ENCODE measurements at places on chromosomes 12 and 14. TPM values are rescaled to one million over a fixed set of nuclear protein-coding genes. Genes with fewer than 3 reads are reported as not detected.

The ZBTB42 gene
- total RNA-seq: 13.1 TPM

The OR10P1 gene
- not detected for total RNA-seq

The TMED8 gene
- total RNA-seq: 12.1 TPM

The PTCSC3 gene
- total RNA-seq: 1.5 TPM

The LRRC43 gene
- total RNA-seq: 4.2 TPM

The OR10G2 gene
- not detected for total RNA-seq

The P2RX2 gene
- total RNA-seq: 0.56 TPM

The NUBPL gene
- 8.6 TPM for total RNA-seq

- H3K27ac ChIP-seq: no peak overlapping the region
- no peak for DNase-seq
- no peaks in the 10 kb centered on the region for H3K27me3 ChIP-seq
- H3K36me3 ChIP-seq: no peaks in the 10 kb centered on the region
Observed at GRCh38 chr12:94534774-94535509, 75.3 kb upstream of the CEP83 start.

- no peak overlapping the region for H3K4me3 ChIP-seq
- no peak overlapping the region for H3K27ac ChIP-seq
- H3K4me1 ChIP-seq: no peaks in the 10 kb centered on the region
- H3K36me3 ChIP-seq: no peaks in the 10 kb centered on the region
- no peak for DNase-seq
Observed at GRCh38 chr12:46043972-46044520, 53.7 kb upstream of the SCAF11 start.

DNA sequence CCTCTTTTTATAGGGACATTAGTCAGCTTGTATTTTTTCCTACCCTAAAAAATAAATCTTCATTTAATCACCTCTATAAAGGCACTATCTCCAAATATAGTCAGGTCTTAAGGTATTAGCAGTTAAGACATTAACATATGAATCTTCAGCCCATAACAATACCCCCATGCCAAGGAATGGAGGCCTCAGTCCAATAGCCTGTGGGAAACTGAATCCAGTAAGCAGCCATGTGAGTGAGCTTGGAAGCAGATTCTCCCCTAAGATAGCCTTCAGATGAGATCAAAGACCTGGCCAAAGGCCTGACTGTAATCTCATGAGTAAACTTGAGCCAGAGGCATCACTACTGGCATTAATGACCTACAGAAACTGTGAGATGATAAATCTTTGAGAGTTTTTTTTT lies 232.1 kb upstream of the SYT10 start:
- H3K27me3 ChIP-seq: no peaks in the 10 kb centered on the region
- no peak for DNase-seq
- no peak overlapping the region for H3K4me3 ChIP-seq
- no peak overlapping the region for H3K27ac ChIP-seq
- H3K36me3 ChIP-seq: no peaks in the 10 kb centered on the region
- no peaks in the 10 kb centered on the region for H3K4me1 ChIP-seq

DNA sequence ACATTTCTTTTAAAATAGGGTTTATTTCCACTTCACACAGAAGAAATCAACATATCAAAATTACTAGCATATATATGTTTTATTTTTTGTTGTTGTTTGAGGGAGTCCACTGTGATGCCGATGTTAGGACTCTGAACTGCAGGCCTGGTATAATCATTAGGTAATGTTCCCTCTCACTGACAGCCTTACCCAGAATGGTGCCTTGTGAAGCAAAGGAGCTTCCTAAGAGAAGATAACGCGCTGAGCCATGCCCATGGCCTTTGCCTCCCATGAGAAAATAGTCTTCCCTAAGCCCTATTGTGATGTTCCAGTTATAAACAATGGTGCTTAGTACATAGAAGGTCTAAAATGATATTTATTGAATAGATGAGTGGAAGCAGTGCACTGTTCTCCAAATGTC lies 12.0 kb downstream of the GNG2 start:
- no peak overlapping the region for H3K27ac ChIP-seq
- H3K27me3 ChIP-seq: no peaks in the 10 kb centered on the region
- no peak overlapping the region for H3K4me3 ChIP-seq
- H3K36me3 ChIP-seq: no peaks in the 10 kb centered on the region
- no peak for DNase-seq
- peaks cover 6% of the 10 kb centered on the region for H3K4me1 ChIP-seq

DNA sequence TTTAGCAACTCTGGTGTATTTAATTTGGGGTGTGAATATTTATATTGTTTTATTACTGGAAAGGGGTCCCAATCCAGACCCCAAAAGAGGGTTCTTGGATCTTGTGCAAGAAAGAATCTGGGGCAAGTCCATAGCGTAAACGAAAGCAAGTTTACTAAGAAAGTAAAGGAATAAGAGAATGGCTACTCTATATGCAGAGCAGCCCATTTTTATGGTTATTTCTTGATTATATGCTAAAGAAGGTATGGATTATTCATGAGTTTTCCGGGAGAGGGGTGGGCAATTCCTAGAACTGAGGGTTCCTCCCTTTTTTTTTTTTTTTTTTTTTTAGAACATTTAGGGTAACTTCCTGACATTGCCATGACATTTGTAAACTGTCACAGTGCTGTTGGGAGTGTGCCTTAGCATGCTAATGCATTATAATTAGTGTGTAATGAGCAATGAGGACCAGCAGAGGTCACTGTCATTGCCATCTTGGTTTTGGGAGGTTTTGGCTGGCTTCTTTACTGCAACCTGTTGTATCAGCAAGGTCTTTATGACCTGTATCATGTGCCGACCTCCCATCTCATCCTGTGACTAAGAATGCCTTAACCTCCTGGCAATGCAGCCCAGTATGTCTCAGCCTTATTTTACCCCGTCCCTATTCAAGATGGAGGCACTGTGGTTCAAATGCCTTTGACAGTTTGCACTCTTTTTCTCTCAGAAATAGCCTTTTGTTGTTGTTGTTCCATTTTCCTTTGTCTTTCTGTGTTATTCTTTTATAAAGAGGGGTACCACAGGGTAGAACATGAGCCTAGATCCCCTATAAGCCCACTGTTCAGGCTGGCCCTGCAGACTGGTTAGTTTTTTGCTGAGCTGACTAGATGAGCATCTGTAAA lies 75.5 kb upstream of the DCD start:
- H3K4me3 ChIP-seq: no peak overlapping the region
- H3K36me3 ChIP-seq: no peaks in the 10 kb centered on the region
- H3K27me3 ChIP-seq: no peaks in the 10 kb centered on the region
- H3K4me1 ChIP-seq: no peaks in the 10 kb centered on the region
- no peak overlapping the region for H3K27ac ChIP-seq

GRCh38 chr12:22377731-22378496 lies 43.4 kb upstream of the ST8SIA1 start:
- no peaks in the 10 kb centered on the region for H3K36me3 ChIP-seq
- no peak for DNase-seq
- H3K27me3 ChIP-seq: no peaks in the 10 kb centered on the region
- H3K4me3 ChIP-seq: no peak overlapping the region
- H3K4me1 ChIP-seq: no peaks in the 10 kb centered on the region
- H3K27ac ChIP-seq: no peak overlapping the region

- H3K4me3 ChIP-seq: no peak overlapping the region
- H3K27me3 ChIP-seq: no peaks in the 10 kb centered on the region
- H3K27ac ChIP-seq: no peak overlapping the region
- H3K36me3 ChIP-seq: peaks cover 4% of the 10 kb centered on the region
- H3K4me1 ChIP-seq: peaks cover 6% of the 10 kb centered on the region
Observed at GRCh38 chr14:54706769-54707168, 139.8 kb downstream of the SAMD4A start.

- no peak overlapping the region for H3K4me3 ChIP-seq
- no peaks in the 10 kb centered on the region for H3K4me1 ChIP-seq
- H3K27me3 ChIP-seq: no peaks in the 10 kb centered on the region
- no peak for DNase-seq
- no peak overlapping the region for H3K27ac ChIP-seq
Observed at GRCh38 chr12:3950714-3951320, 77.6 kb upstream of the PARP11 start.

DNA sequence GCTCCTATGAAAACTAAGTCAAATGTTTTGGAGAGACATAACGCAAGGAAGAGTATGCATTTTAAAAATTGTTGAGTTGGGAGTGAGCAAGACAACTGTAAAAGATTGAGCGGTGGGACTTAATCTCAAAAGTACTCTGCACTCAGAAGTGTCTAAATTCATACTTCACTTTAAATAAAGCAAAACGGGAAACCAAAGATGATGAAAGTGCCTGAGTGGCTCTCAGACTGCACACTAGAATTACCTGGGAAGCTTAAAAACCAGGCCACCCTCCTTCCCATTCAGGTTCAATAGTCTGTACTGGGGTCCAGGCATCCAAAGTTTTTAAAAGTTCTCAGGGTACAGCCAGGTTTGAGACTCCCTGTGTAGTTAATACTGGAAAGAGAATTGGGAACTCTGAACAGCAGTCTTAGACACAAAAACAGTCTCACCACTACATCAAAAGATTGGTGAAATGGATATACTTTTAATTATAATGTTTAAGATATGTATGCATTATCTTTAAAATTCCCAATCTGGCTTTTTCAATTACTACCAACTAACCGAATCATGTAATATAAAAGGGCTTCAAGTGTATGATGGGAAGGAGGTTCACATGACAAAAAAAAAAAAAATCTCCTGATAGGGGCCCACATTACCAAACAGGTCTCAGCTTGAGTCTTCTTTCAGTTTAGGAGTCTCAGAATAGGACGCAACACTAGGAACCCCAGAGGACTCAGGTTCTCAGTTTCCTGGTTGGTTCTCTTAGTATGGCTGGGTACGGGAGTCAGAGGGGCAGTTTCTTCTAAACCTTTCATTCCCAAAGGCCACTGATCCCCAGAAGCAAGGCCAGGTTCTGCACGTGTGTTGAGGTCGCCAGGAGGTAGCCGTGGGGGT lies 1.0 kb downstream of the HOMEZ start:
- H3K36me3 ChIP-seq: no peaks in the 10 kb centered on the region
- H3K27me3 ChIP-seq: no peaks in the 10 kb centered on the region
- DNase-seq: no peak
- H3K27ac ChIP-seq: peak overlapping the region; percentile 89

GRCh38 chr12:102423462-102423861 lies 56.9 kb downstream of the IGF1 start:
- no peaks in the 10 kb centered on the region for H3K36me3 ChIP-seq
- peaks cover 5% of the 10 kb centered on the region for H3K4me1 ChIP-seq
- no peak overlapping the region for H3K27ac ChIP-seq
- no peak overlapping the region for H3K4me3 ChIP-seq
- DNase-seq: no peak

GRCh38 chr12:120012067-120012621 lies 23.1 kb downstream of the BICDL1 start:
- H3K27me3 ChIP-seq: no peaks in the 10 kb centered on the region
- no peaks in the 10 kb centered on the region for H3K36me3 ChIP-seq
- H3K4me3 ChIP-seq: no peak overlapping the region
- no peak for DNase-seq
- H3K27ac ChIP-seq: no peak overlapping the region

- peak overlapping the region; percentile 82 for H3K4me3 ChIP-seq
- H3K4me1 ChIP-seq: peaks cover 22% of the 10 kb centered on the region
- peaks cover 12% of the 10 kb centered on the region for H3K36me3 ChIP-seq
- no peaks in the 10 kb centered on the region for H3K27me3 ChIP-seq
- no peak for DNase-seq
Observed at GRCh38 chr14:45133683-45134050, 614 bp downstream of the FKBP3 start.

DNA sequence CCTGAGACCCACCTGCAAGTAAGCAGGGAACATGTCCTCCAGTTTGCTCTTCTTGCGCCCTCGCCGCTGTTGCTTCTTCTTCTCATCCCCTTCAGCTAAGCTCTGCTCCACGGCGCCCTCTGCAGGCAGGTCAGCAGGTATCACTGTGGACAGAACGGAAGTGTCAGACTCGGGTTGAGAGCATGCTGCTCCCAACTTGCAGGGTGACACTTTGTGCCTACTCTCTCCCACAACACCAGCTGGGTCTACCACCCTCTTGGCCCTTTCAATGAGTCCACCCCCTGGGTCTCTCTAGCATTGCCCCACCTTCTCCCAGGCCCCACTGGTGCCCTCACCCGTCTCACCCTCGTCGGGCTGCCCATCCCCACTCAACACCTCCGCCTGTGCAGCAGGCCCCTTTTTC lies 16.7 kb downstream of the KMT2D start:
- H3K4me1 ChIP-seq: no peaks in the 10 kb centered on the region
- no peak overlapping the region for H3K27ac ChIP-seq
- DNase-seq: peak; percentile 79
- peaks cover 99% of the 10 kb centered on the region for H3K36me3 ChIP-seq

GRCh38 chr12:116818341-116818856 lies 62.8 kb downstream of the HRK start:
- peak overlapping the region; percentile 78 for H3K4me3 ChIP-seq
- H3K27ac ChIP-seq: peak overlapping the region; percentile 95
- H3K4me1 ChIP-seq: peaks cover 20% of the 10 kb centered on the region
- DNase-seq: no peak

- H3K4me1 ChIP-seq: no peaks in the 10 kb centered on the region
- no peaks in the 10 kb centered on the region for H3K36me3 ChIP-seq
- H3K27ac ChIP-seq: no peak overlapping the region
- no peak overlapping the region for H3K4me3 ChIP-seq
- no peaks in the 10 kb centered on the region for H3K27me3 ChIP-seq
Observed at GRCh38 chr12:47473091-47473490, 232.7 kb downstream of the RPAP3 start.

- peaks cover 6% of the 10 kb centered on the region for H3K36me3 ChIP-seq
- no peak overlapping the region for H3K27ac ChIP-seq
- peaks cover 24% of the 10 kb centered on the region for H3K4me1 ChIP-seq
- DNase-seq: no peak
Observed at GRCh38 chr12:12333407-12334366, 16.4 kb downstream of the MANSC1 start.

GRCh38 chr12:591167-592023 lies 71.8 kb downstream of the NINJ2 start:
- H3K36me3 ChIP-seq: no peaks in the 10 kb centered on the region
- no peaks in the 10 kb centered on the region for H3K4me1 ChIP-seq
- H3K27ac ChIP-seq: no peak overlapping the region
- DNase-seq: no peak
- H3K27me3 ChIP-seq: no peaks in the 10 kb centered on the region

- no peaks in the 10 kb centered on the region for H3K27me3 ChIP-seq
- no peak overlapping the region for H3K27ac ChIP-seq
- H3K4me1 ChIP-seq: no peaks in the 10 kb centered on the region
- DNase-seq: no peak
- no peak overlapping the region for H3K4me3 ChIP-seq
Observed at GRCh38 chr14:89644641-89645040, 227.6 kb upstream of the FOXN3 start.

DNA sequence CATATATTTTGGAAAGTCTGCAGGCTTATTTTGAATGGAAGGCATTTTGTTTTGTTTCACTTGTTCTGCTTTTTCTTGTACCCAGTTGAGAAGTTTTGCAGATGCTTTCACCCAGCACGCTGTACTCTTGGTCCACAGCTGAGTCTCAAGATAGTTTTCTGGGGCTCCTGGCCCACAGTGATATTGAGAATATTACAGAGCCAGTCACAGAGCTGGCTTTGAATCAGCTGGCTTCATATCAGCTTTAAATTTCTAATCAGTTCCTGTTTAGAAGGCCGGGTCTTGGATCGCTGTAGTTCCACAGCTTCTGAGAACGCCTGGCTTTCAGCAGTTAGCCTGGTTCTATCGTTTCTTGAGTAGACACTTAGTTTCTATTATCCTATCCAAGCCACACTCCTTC lies 32.5 kb upstream of the PARP11 start:
- no peaks in the 10 kb centered on the region for H3K4me1 ChIP-seq
- no peaks in the 10 kb centered on the region for H3K36me3 ChIP-seq
- H3K4me3 ChIP-seq: no peak overlapping the region
- no peak overlapping the region for H3K27ac ChIP-seq
- H3K27me3 ChIP-seq: no peaks in the 10 kb centered on the region

- H3K27ac ChIP-seq: no peak overlapping the region
- H3K27me3 ChIP-seq: no peaks in the 10 kb centered on the region
- no peaks in the 10 kb centered on the region for H3K36me3 ChIP-seq
- no peak overlapping the region for H3K4me3 ChIP-seq
- DNase-seq: no peak
- H3K4me1 ChIP-seq: no peaks in the 10 kb centered on the region
Observed at GRCh38 chr12:129009833-129010622, 156.8 kb downstream of the GLT1D1 start.

Data from lower lobe of right lung (tissue), 2 donors.